AG08396 (cell line): ENCODE measurements at places on chromosomes 1 and 21.

- DNase-seq, result no peak
These were observed 34.7 kb downstream of the WASF2 start for GRCh38 chr1:27455139-27455811.

DNA sequence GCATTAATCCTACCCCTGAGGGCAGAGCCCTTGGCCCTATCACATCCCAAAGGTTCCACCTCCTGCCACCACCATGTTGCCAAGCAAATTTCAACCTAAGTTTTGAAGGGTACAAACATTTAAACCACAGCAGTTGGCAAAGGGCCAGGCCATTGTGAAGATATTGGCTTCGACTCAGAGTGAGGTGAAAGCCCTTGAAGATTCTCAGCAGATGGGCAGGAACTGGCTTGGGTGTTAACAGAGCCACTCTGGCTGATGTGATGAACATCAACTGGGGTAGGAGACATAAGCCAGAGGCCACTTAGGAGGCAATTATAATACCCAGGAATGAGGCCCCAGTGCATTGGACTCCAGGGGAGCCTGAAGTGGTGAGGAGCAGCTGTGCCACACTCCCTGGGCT is 207.7 kb upstream of the KAZN start:
- DNase-seq, result no peak

GRCh38 chr1:45040297-45040696 is 28.2 kb downstream of the UROD start:
- no peak for DNase-seq

- peak; percentile 82 for DNase-seq
These were observed 4.5 kb downstream of the FHL3 start for GRCh38 chr1:38000529-38001455.

DNA sequence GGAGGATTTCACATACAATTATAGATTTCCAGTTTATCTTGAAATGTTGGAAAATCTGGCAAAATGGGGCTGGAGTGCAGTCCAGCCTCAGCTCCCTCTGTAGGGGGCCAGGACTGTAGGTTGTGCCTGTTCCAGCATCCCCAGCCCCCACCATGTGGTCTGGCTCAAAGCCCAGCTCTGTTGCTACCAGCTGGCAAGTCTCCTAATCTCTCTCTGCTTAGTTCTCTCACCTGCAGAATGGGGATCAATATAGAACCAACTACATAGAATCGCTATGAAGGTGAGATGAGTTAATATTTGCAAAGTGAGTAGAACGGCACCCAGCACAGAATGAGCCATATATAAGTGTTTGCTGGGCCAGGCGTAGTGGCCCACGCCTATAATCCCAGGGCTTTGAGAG is 50.0 kb upstream of the TARDBP start:
- no peak for DNase-seq

DNA sequence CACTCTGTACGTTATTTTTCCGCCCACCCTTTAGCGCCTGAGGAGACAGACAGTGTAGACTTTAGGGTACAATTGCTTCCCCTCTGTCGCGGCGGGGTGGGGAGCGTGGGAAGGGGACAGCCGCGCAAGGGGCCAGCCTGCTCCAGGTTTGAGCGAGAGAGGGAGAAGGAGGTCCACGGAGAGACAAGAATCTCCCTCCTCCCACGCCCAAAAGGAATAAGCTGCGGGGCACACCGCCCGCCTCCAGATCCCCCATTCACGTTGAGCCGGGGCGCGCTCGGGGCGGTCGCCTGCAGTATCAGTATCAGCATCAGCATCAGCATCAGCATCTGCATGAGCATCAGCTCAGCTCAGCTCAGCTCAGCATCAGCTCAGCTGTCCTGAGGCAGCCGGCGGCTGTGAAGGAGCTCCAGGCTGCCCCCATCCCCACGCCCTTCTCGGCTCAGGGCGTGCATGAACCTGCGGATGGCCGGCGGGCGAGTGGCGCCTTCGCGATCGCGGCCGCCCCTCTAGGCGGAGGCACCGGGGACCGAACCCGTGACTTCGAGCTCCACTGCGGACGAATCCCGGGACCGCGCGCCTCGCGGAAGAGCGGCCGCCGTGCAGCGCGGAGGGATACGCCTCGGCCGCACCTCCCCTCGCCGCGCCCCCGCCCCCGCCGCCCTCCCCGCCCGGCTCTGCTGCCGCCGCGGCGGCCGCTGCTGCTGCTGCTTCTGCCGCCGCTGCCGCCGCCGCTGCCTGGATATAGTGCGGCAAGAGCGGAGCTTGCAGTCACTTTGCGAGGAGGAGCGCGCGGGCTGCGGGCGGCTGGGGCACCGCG is at the start of gene NCAM2:
Gene NCAM2, plus strand, starts transcription at position 774 of the 820 bp plus-strand sequence.
- peak; percentile 85 for DNase-seq

- no peak for DNase-seq
These were observed 718.8 kb upstream of the TMPRSS15 start for GRCh38 chr21:19122356-19122755.

DNA sequence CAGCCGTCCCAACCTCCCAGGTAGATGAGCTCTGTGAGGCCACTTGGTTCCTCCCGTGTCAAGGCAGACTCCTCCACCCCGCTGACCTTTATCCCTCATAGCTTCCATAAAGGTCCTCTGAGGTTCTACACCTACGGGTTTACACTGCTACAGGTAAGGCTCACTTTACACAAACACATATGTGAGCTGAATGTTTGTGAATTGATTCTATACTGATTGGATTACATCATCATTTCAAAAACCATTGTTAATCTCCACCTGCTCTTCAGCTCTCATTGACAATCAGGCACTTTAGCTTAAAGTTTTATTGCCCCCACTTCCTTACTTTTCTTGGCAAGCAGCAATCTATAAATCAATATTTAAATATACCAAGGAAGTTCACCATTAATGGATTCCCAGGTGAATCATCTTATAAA is 12.8 kb upstream of the RGS16 start:
- no peak for DNase-seq

DNA sequence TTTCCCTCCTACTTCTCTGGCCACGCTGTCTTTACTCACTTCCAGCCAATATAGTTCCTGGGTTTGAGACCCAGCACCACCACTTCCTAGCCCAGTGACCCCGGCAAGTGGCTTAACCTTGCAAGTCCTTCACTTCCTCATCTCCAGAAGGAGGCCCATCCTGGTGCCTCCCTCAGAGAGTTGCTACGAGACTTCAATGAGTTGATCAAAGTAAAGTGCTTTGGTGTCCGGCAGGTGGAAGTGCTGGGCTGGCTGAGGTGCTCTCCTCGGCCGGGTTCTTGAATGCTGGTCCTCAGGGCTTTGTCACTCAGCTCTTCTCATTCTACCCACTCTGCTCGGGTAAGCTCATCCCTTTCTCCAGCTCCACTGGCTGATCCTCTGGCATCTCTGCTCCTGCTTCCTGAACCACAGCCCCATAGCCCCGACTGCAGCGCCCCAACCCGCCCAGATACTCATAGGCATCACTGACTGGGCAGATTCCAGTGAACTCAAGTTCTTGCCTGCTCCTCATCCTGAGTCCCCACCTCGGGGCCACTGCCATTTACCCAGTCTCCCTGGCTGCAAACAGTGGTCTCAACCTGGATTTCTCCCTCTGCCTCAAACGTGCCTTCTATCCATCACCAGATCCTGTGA is 75.8 kb upstream of the WNT4 start:
- DNase-seq, result no peak

DNA sequence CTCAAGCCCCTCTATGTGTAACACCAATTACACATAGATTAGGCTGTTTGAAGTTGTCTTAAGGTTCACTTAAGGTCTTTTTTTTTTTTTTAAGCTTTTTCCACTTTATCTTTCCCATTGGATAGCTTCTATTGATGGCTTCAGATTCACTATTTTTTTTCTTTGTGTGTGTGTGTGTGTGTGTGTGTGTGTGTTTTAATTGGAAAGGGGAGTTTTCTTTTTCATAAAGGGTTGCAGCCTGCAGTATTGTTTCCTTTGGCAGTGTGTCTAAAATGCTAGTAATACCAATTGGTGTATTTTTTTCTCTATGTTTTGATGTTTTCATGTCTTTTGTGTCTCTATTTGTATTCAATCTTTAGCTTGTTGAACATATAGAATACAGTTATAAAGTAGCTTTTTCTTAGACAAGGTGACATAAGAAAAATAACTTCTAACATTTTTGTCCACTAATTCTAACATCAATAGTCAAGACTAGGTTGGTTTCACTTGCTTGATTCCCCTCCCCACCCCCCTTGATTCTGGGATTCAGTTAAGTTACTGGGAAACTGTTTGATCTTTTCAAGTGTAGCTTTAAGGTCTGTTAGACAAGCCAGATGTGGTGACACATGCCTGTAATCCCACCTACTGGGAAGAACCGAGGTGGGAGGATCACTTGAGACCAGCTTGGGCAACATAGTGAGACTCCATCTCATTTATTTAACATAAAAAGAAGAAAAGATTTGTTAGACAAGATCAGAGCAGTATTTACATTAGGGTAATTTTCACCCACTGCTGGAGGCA is 21.4 kb downstream of the PRRC2C start:
- DNase-seq, result no peak

GRCh38 chr1:30001732-30002039 is 721.7 kb downstream of the MATN1 start:
- DNase-seq, result no peak

DNA sequence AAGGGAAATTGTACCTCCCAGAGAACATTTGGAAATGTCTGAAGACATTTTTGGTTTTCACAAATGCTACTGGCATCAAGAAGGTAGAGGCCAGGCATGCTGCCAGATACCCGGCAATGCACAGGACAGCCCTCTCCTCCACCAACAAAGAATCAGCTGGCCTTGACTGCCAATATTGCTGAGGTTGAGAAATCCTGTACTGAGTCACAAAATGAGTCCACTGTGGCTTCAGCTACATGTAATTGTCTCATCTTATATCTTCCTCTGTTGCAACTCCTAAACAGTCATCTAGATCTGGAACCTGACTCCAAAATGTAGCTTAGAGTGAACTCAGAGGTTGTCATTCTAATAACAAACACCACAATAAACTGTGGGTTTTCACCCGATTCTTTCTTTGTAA is 327.5 kb upstream of the POGK start:
- no peak for DNase-seq

DNA sequence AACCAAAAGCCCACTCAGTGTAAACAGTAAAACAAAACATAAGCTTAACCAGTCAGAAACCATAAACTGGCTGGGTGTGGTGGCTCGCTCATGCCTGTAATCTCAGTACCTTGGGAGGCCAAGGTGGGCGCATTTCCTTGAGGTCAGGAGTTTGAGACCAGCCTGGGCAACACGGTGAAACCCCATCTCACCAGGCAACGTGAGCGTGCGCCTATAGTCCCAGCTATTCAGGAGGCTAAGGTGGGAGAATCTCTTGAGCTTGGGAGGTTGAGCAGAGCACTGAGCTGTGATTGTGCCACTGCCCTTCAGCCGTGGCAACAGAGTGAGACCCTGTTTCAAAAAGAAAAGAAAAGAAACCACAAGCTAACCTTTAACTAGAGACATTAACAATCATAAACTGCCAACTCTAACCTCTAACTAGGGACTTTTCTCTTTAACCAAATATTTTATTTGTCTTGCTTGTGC is 13.1 kb upstream of the PRRC2C start:
- DNase-seq, result no peak

DNA sequence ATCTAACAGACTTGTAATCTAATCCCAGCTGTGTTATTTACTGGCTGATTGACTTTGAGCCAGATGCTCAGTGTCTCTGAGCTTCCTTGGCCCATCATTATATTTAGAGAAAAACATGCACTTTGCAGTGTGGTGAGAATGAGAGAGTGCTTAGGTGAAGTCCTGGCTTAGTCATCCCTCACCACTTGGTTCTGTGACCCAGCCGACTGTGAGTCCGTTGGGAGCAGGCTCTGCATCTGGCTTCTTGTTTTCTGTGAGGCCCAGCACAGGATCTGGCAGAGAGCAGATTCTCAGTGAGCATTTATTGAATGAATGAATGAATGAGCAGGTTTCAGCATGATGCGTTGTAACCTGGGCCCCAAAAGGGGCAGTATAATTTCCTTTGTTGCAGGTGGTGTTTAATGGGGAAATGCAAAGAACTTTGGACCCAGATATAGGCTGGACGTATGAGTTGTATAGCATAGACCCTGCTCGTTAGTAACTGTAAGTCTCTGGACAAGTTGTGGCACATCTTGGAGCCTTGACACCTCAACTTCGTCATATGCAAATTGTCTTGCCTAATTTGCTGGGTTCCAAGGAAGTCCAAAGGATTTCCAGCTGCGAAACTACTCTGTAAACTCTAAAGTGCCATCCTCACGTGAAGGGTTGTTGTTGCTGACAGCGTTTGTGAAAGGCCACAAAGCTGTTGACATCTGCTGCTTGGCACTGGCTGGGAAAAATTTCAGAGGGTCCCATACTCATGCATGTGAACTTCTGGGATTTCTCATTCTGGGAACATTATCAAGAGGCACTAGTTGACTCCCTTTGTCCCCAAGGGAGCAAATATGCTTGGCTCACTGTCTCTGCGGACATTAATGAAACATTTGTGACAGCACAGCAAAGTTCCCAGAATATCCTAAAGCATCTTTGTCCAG is 138.8 kb upstream of the USP24 start:
- no peak for DNase-seq

DNA sequence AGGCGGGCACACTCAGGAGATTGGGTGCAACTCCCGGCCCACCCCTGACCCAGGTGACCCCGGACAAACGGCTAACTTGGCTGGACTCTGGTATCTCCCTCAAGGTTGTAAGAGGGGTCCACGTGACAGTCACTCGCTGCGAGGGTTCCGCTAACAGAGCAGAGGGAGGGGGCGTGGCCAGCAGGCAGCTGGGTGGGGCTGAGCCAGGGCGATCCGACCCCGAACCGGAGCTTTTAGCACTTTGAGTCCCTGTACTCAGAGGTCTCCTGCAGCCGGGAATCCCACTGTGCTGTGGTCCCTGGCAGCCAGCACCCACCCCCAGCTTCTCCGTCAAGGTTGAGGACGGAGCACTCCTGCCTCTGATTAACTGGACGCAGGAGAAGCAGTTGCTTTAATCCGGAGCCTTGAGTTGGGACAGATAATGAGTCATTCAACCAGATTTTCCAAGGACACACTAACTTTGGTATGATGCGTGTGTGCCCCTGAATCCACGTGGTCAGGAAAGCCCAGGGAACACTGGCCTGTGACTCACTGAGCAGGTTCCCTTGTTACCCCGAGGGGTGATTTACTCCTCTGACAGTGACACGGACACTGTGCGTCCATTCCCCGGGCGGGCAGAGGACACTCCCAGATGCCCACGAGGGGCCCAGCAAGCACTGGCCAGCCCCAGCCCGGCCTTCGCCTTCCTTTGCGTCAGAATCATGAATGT is 16.8 kb downstream of the TRPM2 start:
- peak; percentile 71 for DNase-seq

GRCh38 chr1:203187304-203187685 is 791 bp upstream of the CHI3L1 start:
- DNase-seq, result no peak

GRCh38 chr1:110085671-110086070 is 15.2 kb upstream of the ALX3 start:
- no peak for DNase-seq

- DNase-seq, result no peak
These were observed 1099.5 kb downstream of the PLA2G4A start for GRCh38 chr1:187928288-187928687.

DNA sequence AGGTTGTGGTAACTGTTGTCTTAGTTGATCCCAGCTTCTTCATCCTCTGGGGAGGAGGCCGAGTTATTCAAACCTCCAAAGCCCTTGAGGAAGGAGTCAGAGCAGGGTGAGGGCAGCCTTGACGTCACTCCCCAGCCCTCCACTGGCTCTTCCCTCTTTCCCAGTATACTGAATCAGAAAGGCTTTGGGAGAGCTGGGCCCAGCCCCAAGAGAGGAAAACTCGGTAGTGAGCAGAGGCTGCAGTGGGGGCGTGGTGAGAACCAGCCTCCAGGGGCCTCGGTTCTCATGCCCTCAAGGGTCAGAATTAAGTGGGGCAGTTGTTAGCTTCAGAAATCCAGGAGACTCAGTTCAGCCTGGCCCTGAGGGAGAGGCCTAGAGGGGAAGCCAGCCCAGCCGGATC is 1.8 kb upstream of the GJA4 start:
- DNase-seq, result no peak
